ENCODE measurements at places on chromosomes 7 and 10.

DNA sequence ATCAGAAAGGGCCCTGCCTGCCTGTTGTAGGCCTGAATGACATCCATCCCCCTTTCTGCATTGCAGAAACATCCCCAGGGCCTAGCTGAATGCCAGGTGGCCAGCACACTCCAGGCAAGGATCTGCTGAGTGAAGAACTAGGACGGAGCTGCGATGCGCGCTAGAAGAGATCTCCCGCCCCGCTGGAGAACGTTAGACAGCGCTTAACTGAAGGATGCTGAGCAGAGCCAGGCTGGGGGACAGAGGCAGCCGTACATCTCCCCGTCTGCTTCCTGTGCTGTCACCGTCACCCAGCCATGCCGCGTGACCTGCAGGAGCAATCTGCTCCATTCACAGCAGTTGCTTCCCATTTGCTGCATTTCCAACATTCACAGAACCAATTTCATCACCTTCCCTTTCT is 73.3 kb downstream of the FAM53B start:
- no peak for DNase-seq

GRCh38 chr10:116836083-116836482 is 13.2 kb upstream of the ENO4 start:
- no peak for DNase-seq

GRCh38 chr7:68321076-68321639 is 1277.1 kb upstream of the AUTS2 start:
- no peak for DNase-seq

DNA sequence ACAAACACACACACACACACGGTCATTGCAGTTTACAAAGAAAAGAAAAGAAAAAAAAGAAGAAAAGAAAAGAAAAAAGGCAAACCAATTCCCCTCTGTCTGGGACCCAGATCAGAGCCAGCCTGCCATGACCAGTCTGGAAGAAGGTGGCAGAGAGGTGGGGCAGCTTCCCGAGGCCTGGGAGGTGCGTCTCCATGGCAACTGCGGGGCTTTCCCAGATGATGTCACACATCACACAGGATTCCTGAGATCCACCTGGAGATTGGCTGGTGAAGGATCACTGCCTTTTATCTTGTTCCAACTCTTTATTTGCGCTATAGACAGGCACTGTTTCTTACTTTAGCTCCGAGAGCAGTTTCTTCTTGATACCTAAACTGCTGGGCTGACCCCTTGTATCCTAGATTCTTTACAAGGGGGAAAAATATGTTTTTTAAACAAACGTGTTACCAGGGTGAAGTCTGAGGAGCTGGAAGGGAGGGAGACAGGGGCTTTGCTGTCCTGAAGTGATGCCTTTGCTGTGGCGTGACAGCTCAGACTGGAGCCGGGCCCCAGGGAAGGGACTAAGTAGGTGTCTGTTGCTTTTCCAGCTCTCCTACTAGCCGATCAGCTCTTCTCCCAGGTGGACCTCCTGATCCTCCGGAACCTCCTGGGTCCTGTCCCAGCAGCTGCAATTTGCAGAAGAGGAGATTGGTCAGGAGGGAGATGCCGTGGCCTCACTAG is 298.5 kb downstream of the KLF6 start:
- DNase-seq, result no peak

GRCh38 chr10:72088889-72089575 is 681 bp upstream of the SPOCK2 start:
- peak; percentile 87 for DNase-seq

DNA sequence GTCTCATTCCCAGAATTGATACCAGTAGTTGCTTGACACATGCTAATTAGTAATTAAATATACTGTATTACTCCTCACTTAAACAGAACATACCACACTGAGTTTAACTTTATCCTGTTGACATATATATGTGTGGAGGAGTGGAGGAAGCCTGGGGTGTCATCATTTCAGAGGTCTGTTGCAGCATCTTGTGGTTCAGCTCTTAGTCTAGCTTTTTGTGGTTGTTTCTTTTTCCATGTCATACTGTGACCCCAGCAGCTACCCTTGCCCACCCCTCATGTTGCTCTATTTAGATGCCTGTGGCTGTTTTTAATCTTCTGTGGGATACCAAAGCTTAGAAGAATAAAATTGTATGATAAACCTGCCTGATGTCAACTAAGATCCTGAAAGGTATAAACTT is 875.4 kb downstream of the LRMDA start:
- DNase-seq, result no peak

DNA sequence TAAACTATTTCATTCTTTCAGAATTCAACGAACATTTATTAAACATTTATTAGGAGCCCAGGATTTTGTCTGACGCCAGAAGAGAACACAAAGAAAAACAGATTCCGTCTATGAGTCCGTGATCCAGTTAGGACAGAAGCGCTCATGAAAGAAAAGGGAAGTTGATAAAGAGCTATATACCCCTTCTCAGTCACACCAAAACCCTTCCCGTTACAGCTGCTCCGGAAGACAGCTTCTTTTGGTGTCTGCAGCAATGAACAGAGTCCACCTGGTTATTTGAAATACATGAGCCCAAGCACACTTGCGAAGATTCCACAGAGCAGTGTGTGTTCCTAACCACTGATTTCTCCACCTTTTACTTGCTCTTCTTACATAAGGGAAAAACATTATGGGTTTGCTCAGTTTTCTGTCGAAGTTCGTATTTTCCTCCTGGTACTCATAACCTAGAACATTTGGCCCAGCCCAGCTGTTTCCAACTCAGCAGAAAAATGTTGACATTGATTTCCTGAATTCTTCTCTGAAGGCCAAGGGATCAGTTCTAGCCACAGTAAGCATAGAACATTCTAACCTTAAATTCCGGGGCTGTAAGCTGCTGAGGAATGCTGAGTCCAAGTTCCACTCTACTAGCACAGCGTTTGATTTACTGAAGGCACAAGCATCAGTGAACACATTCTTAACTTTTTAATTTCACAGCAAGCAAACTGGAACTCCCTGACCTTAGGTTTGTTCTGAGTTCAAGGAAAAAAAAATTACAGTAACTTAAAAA is 206.5 kb downstream of the SORCS1 start:
- DNase-seq, result no peak

- DNase-seq, result no peak
These were observed 19.9 kb upstream of the TTYH3 start for GRCh38 chr7:2611922-2612321.

- DNase-seq, result no peak
These were observed 5.5 kb upstream of the ZNF467 start for GRCh38 chr7:149778696-149779501.

GRCh38 chr10:65570143-65571010 is 1355.5 kb upstream of the LRRTM3 start:
- no peak for DNase-seq

DNA sequence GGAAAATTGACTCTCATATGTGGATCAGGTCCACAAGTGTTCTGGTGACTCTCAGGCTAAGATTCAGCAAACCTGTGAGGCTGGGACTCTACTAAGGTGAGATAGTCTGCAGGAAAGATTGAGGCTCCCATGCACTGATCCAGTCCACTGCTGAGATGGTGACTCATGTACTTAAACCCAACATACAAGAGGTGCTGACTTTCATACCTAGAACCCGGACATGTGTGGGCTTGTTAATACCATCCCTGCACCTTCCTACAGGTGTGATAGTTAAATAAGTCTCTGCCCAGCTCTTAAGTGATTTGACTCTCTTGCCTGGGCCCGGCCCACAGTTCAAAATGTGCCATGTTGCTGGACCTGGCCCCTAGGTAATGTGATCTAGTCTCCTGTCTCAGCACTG is 27.1 kb upstream of the ZNF107 start:
- no peak for DNase-seq

GRCh38 chr7:128404143-128404681 is 5.6 kb downstream of the IMPDH1 start:
- DNase-seq, result no peak

GRCh38 chr10:124092250-124092859 is 1.0 kb downstream of the CHST15 start:
- peak; percentile 67 for DNase-seq

DNA sequence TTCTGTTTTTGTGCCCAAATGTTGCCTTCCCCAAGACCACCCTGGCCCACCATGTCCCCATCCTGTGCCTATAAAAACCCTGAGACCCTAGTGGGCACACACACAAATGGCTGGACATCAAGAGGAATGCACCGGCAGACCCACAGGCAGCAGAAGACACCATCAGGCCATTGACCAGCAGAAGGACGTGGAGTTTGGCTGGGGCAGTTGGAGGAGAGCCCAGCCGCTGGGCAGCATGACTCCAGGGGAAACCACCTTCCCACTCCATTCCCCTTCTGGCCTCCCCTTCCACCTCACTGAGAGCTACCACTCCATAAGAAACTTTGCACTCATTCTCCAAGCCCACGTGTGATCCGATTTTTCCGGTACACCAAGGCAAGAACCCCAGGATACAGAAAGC is 309.2 kb downstream of the CAMK1D start:
- DNase-seq, result no peak

GRCh38 chr10:99329554-99330346 is 594 bp downstream of the CNNM1 start:
- DNase-seq, result peak; percentile 60

DNA sequence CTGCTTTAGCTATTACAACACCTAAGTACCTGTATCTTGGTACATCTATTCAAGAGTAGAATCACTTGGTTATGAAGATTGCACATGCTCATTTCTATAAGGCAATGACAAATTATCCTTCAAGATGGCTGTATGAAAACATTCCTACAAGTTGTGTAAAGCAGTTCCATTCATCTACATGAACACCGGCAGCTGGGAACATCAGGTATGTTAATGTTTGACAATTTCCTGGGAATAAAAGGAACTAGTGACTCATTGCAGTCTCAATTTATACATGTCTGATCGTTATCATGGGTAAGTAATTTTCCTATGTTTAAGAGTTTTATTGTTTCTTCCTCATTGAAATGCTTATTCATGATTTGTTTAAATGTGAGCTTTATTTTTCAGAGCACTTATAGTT is 203.2 kb upstream of the SEMA3E start:
- DNase-seq, result no peak

DNA sequence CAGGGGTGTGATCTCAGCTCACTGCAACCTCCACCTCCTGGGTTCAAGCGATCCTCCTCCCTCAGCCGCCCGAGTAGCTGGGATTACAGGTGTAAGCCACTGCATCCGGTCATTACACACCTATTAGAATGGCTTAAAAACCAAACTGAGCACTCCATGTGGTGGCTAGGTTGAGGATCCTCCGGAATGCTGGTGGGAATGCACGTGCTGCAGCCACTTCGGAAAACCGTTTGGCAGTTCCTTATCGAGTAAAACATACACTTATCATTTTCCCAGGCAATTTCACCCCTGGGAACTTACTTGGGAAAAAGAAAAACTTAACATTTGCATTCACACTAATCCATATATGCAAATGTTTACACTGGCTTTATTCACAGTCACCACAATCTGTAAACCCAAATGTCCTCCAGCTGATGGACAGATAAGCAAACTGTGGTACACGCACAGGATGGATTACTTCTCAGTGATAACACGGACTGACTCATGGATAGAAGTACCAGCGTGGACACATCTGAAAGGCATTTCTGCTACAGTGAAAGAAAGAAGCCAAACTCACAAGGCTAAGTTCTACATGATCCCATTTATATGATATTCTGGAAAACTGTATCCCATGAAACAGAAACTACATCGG is 20.4 kb downstream of the RFC2 start:
- no peak for DNase-seq

DNA sequence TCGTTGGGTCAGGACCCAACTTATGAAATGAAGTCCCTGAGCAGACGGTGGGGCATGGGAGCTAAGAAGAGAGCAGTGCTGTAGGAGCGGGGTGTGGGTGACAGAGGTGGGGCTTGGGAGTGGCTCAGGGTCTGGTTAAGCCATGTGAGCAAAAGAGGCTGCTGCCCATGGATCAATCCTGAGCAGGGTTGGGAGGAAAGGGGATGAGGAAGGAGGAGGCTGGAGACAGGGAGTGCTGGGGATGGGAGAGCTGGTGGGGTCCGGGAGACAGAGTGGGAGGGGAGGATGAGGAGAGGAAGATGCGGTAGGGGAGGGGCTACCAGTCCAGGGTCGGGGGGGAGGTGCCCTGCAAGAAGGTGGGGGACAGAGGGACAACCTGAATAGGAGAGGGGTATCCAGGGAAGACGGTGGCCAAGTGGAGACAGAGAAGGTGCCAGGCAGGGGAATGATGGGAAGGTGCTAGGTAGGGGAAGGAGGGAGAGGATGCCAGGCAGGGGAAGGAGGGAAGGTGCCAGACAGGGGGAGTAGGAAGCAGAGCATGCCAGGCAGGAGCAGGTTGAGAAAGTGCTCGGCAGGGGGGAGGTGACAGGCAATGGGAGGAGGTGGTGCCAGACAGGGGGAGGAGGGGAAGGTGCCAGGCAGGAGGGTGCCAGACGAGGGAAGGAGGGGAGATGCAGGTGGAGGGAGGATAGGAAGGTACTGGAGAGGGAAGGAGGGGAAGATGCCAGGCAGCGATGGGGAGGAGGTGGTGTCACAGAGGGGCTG is 27.5 kb upstream of the SMARCD3 start:
- no peak for DNase-seq

DNA sequence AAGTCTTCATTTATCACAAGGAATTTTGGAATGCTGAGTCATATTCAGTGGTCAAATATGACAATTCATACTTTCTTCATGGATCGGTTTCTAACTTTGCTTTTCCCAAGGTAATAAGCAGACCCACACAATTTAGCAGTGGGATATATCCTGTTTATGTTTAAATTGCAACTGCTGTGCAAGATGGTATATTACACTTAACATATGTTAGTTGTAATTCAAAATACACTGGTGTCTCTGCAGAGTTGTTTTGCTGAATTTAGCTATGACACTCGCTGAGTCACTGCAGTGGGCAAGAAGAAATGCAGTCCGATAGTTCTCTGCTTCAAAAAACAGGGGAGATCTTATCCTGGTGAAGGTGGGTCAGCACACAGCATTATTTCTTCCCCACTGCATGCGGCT is 194.8 kb upstream of the PTN start:
- DNase-seq, result no peak

DNA sequence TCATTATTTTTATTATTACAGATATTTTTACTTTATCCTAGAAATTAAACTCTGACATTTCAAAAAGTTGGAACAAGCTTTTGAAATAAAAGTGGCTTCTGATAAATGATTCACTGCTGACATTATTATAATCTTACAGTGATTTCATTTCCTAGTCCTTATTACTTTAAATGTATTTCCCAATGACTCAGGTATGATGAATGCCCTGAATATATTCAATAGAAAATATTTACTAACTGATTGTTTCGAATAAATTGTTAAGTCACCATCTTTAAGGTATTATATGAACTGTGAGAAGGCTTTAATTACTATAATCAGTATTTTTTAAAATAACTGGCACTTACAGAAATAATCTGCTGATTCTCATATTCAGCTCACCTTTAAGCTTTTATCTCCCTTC is 21.6 kb downstream of the DKK1 start:
- DNase-seq, result no peak

DNA sequence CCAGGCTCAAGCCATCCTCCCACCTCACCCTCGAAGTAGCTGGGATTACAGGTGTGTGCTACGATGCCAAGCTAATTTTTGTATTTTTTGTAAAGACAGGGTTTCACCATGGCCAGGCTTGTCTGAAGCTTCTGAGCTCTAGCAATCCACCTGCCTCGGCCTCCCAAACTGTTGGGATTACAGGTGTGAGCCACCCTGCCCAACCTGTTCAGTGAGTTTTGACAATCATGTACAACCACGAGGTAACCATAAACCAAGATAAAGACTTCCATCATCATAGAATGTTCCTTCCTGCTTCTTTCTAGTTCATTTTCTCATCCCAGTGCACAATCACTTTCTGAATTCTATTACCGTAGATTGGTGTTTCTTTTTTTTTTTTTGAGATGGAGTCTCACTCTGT is 30.5 kb upstream of the MKRN1 start:
- no peak for DNase-seq

Measured in activated CD4-positive, alpha-beta T cell treated with anti-CD3 and anti-CD28 coated beads, Interleukin-2, amount 10 ng/mL, durations not matched to agents 24 days and 14 days (primary cell).